Karpas-422 (cell line): ENCODE measurements at places on chromosomes 12 and 14. TPM values are rescaled to one million over a fixed set of nuclear protein-coding genes. Genes with fewer than 3 reads are reported as not detected.

DNA sequence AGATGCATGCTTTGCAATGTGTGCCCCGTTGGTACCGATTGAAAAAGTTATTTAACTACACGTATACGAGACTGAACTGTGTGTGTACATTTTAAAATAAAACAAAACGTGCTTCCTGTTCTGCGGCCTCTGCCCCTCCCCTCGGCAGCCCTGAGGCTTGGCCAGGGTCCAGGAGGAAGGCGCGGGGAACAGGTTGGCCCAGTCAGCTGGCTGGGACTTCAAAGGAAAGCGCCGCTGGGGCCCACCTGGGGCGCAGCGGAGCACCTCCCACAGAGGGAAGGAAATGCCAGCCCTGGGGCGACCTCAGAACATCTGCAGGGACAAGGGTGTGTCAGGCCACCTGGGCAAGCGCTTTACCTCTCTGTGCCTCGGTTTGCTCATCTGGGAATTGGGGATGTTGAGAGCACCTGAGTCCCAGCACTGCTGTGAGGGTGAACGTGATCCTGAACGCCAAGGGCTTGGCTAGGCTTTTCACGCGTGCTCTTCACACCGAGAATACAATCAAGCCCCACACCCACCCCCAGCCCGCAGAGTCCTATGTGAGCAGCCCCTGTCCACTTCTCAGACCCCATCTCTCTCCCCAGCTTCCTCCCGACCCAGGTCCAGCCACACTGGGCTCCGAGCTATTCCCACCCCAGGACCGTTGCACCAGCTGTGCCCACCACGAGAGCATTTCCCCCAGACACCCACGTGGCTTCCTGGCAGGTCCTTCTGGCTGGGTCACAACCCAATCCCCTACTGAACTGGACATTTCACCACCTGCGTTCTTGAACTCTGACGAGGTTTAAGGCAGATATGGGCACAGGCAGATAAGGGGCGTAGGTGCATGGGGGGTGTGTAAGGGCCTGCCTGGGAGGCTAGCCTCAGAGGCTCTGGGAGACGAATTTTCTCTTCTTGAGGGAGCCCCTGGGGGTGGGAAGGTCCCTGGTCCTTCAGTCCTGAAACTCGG lies 41.9 kb upstream of the NCOR2 start:
- no peaks in the 10 kb centered on the region for H3K36me3 ChIP-seq
- H3K4me1 ChIP-seq: peaks cover 29% of the 10 kb centered on the region
- H3K4me3 ChIP-seq: peak overlapping the region; percentile 15; the same call in 1 of the 2 replicates
- H3K27ac ChIP-seq: peak overlapping the region; percentile 33; the same call in 1 of the 2 replicates
- DNase-seq: peak; percentile 92
- H3K27me3 ChIP-seq: no peaks in the 10 kb centered on the region

GRCh38 chr14:72675126-72675525 lies 218.8 kb downstream of the DPF3 start:
- H3K4me3 ChIP-seq: no peak overlapping the region
- H3K27ac ChIP-seq: no peak overlapping the region
- DNase-seq: peak; percentile 71
- no peaks in the 10 kb centered on the region for H3K27me3 ChIP-seq

DNA sequence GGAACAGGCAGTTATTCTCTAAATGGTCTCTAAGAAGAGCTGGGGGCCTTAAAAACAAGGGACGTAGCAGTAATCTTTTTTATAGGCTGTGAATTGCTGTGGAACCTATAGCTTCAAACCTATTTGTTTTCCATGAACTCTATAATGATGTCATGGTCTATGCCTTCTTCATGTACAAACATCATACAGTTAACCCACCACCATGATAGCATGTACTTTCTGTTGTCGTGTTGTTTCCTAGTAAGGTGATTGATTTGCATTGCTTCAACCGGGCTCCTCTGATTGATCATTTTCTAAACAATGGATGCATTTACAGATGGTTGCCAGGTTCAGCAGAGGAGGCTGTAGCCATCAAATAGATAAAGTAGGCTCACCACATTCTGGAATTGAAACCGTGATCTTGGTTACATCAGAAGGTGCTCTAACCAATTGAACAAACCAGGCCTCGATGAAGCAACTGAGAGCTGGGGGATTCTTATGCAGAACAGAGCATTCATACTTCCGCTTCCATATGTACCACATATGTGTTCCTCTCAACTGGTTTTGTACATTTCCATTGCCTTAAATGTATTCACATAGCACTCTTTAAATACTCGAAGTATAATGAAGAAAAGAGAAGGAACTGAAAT lies 25.6 kb upstream of the PCNX1 start:
- peaks cover 5% of the 10 kb centered on the region; the same call in 1 of the 2 replicates for H3K4me1 ChIP-seq
- no peak for DNase-seq
- H3K36me3 ChIP-seq: no peaks in the 10 kb centered on the region
- no peak overlapping the region for H3K4me3 ChIP-seq
- no peak overlapping the region for H3K27ac ChIP-seq

DNA sequence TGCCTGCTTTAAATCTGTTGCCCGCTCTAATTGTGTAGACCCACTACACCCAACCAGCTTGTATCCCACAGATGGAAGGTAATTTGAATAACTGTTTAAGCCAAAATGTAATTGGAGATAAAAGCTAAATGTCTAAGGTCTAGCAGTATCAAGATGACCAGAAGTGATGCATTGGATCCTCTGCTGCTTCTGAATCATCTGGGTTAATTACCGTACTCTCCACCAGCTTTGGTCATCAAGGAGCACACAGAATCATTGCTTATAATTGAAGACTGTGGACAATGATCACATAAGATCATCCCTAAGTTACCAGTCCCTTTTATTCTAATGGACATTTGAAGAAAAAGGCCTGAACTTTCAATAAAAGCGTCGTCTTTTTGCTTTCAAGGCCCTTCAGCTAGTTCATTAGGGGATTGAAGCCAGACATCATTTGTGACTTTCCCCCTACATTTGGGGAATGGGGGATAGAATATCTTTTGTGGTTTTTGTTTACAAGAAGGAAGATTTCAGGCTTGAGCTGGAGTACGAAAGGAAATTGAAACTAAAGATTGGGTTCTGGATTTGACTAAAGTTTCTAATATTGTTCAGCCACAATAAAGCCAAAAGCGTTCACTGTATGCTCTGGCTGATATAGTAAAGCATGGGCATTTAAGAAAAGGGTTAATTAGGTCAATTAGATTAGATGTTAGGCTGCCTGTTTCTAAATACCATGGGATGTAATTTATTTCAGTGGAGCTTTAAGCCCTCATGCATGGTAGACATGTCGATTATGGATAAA lies 123.2 kb downstream of the CHST11 start:
- no peaks in the 10 kb centered on the region for H3K36me3 ChIP-seq
- no peaks in the 10 kb centered on the region for H3K27me3 ChIP-seq
- no peak overlapping the region for H3K27ac ChIP-seq
- H3K4me1 ChIP-seq: peaks cover 47% of the 10 kb centered on the region
- no peak for DNase-seq

GRCh38 chr12:57744194-57744776 lies 554 bp upstream of the TSPAN31 start:
- peak; percentile 80 for DNase-seq
- H3K4me3 ChIP-seq: peak overlapping the region; percentile 67
- no peaks in the 10 kb centered on the region for H3K27me3 ChIP-seq
- peak overlapping the region; percentile 31; the same call in 1 of the 2 replicates for H3K27ac ChIP-seq
- H3K4me1 ChIP-seq: peaks cover 44% of the 10 kb centered on the region

DNA sequence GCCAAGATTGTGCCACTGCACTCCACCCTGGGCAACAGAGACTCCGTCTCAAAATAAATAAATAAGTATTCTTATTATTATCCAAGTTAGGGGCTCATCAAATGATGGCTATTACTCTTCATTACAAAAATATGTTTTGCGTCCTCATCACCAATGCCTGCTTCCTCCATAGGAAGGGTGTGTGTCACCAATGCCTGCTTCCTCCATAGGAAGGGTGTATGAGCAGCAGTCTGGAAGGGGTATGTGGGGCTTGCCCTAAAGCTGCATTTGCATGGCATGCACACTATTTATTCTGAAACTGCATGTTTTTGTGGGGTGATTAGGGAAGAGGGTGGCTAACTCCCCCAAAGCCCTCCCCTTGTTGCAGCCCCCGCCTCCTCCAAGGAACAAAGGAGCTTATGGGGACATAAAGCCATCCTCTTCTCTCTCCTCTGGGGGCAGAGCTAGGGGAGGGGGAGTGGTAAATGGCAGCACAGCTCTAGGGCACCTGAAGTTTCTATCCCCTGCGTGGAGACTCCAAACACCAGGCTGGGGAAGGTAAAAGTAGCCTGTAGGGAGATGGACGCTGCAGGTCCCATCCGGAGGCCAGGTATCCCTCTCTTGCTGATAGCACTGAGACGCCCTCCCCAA lies 1.3 kb downstream of the CAMKK2 start:
- H3K4me3 ChIP-seq: peak overlapping the region; percentile 98
- peak overlapping the region; percentile 20; the same call in 1 of the 2 replicates for H3K27ac ChIP-seq
- no peaks in the 10 kb centered on the region for H3K27me3 ChIP-seq

DNA sequence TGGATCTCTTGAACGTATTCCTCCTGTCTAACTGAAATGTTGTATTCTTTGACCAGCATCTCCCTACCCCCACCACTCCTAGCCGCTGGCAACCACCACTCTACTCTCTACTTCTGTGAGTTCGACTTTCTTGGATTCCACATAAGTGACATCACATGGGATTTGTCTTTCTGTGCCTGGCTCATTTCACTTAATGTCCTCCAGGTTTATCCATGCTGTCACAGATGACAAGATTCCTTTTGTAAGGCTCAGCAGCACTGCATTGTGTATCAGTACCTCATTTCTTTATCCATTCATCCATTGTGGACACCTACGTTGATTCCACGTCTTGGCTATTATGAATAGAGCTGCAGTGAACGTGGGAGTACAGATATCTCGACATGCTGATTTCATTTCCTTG lies 10.5 kb downstream of the PRKAB1 start:
- H3K36me3 ChIP-seq: peaks cover 52% of the 10 kb centered on the region
- H3K27ac ChIP-seq: no peak overlapping the region

GRCh38 chr12:67523538-67523937 lies 125.0 kb upstream of the DYRK2 start:
- H3K4me1 ChIP-seq: peaks cover 4% of the 10 kb centered on the region; the same call in 1 of the 2 replicates
- no peaks in the 10 kb centered on the region for H3K36me3 ChIP-seq
- H3K27me3 ChIP-seq: peaks cover 5% of the 10 kb centered on the region; the same call in 1 of the 2 replicates
- H3K4me3 ChIP-seq: no peak overlapping the region

DNA sequence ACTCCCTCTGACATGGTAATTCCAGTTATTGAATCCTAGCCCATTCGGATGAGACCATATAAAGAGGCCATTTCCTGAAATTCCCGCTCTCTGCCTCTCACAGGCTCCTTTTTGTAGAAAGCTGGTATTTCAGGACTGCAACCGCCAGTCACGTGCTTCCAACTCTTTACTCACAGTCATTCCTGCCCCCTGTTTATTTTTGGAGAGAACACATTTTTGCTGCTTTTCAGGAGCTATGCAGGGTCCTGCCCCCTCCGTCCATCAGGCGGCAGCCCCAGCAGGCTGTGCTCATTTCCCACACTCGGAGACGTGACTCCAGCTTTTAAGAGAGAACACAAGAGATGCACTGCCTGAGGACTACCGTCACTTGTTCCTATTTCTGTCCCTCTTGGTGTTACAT lies 26.8 kb downstream of the IFT43 start:
- H3K36me3 ChIP-seq: peaks cover 10% of the 10 kb centered on the region
- DNase-seq: no peak
- no peak overlapping the region for H3K27ac ChIP-seq
- H3K27me3 ChIP-seq: no peaks in the 10 kb centered on the region
- H3K4me1 ChIP-seq: peaks cover 15% of the 10 kb centered on the region

DNA sequence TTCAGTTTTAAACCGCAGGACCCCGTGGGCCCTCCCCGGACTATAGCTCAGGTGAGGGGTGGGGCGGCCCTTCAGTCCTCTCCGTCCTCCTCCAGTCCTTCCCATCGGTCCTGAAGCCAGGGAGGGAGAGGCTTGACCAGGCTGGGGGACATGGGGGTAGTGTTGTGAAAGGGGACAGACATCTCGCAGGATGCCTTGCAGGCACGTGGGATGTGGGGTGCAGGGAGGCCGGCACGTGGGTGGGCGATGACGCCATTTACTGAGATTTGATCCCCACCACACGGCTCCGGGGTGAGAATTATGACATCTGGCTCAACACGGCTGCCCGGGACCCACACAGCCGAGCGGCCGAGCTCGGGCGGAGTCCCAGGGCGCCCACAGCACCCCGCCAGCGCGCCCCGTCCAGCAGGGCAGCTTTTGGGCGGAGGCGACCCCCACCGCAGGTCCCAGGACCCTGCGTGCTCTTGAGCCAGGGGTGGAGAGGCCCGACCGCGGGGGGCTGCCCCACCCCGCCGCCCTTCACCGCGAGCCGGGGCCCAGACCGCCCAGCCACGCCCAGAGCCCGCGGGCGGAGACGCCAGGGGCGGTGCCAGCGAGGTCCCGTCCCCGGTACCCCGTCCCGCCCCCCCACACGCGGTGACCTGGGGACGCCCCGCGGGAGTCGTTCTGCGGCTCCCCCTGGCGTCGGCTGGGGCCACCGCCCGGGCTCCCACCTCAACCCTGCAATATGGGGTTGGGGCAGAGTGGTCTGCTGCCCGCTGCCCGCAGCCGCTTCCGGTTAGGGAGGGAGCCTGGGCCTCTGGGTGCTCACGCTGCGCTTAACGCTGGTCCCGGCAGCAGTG lies 3.3 kb upstream of the EXOC3L4 start:
- peak; percentile 90 for DNase-seq
- H3K27ac ChIP-seq: no peak overlapping the region
- H3K4me1 ChIP-seq: peaks cover 16% of the 10 kb centered on the region
- H3K36me3 ChIP-seq: no peaks in the 10 kb centered on the region
- H3K4me3 ChIP-seq: peak overlapping the region; percentile 54

DNA sequence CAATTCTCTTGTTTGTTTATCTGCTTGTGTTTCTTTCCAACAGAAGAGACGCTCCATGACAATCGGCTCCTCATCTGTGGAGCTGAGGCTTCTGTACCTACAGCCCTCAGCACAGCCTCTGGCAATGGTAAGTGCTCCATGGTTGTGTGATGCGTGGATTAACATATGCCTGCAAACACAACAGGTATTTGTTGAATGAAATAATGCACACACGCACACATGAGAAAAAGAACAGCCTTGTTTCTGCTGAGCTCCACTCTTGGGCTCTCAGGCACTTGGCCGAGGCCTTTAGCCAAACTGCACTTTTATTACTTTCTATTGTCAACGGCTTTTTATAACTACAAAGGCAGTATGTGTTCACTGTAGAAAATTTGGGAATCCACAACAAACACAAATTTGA lies 120.4 kb upstream of the TMCC3 start:
- H3K4me3 ChIP-seq: no peak overlapping the region
- no peak overlapping the region; the same call in 1 of the 2 replicates for H3K27ac ChIP-seq
- H3K4me1 ChIP-seq: peaks cover 38% of the 10 kb centered on the region
- no peaks in the 10 kb centered on the region for H3K27me3 ChIP-seq
- no peak for DNase-seq

- no peak overlapping the region for H3K4me3 ChIP-seq
- H3K36me3 ChIP-seq: no peaks in the 10 kb centered on the region
- H3K27me3 ChIP-seq: no peaks in the 10 kb centered on the region
- DNase-seq: no peak
- H3K27ac ChIP-seq: no peak overlapping the region
Measured at GRCh38 chr12:52038447-52038846, 12.8 kb upstream of the NR4A1 start.

GRCh38 chr12:109092497-109093021 lies 713 bp downstream of the ALKBH2 start:
- DNase-seq: peak; percentile 44
- peak overlapping the region; percentile 69 for H3K27ac ChIP-seq
- H3K4me1 ChIP-seq: peaks cover 36% of the 10 kb centered on the region
- no peaks in the 10 kb centered on the region for H3K27me3 ChIP-seq
- H3K36me3 ChIP-seq: peaks cover 20% of the 10 kb centered on the region; the same call in 1 of the 2 replicates
- peak overlapping the region; percentile 76 for H3K4me3 ChIP-seq

PLA2G1B gene
- not detected in 2 replicates for total RNA-seq

SVOP gene
- 0.04 TPM in 1 of 2 replicates, not detected in the other for total RNA-seq

RIN3 gene
- not detected in 2 replicates for total RNA-seq

EMP1 gene
- total RNA-seq: not detected in 2 replicates

RAPGEF3 gene
- 4.4 and 11.9 TPM in 2 replicates for total RNA-seq

CATSPERB gene
- total RNA-seq: not detected in 2 replicates

BMAL2 gene
- total RNA-seq: not detected in 2 replicates

TMEM116 gene
- total RNA-seq: 19.6 and 56.6 TPM in 2 replicates

NAA30 gene
- total RNA-seq: 13.6 and 34.6 TPM in 2 replicates
